ENCODE measurements at places on chromosomes 16 and 17. TPM values are rescaled to one million over a fixed set of nuclear protein-coding genes. Genes with fewer than 3 reads are reported as not detected.

The HSD11B2 gene
- not detected for total RNA-seq

The SPNS2 gene
- total RNA-seq: 0.15 TPM

The DNAAF8 gene
- total RNA-seq: 0.30 TPM

The CX3CL1 gene
- not detected for total RNA-seq

The TIMM22 gene
- total RNA-seq: 18.7 TPM

The KIF2B gene
- not detected for total RNA-seq

Data from bronchus fibroblast of lung (primary cell).